ENCODE measurements at places on chromosomes 1 and 21.
A peak's percentile ranks its signal among the peaks of the same experiment; 100 is the strongest.

GRCh38 chr1:169345511-169345910, 22.1 kb downstream of the NME7 start:
- DNase-seq, result no peak

DNA sequence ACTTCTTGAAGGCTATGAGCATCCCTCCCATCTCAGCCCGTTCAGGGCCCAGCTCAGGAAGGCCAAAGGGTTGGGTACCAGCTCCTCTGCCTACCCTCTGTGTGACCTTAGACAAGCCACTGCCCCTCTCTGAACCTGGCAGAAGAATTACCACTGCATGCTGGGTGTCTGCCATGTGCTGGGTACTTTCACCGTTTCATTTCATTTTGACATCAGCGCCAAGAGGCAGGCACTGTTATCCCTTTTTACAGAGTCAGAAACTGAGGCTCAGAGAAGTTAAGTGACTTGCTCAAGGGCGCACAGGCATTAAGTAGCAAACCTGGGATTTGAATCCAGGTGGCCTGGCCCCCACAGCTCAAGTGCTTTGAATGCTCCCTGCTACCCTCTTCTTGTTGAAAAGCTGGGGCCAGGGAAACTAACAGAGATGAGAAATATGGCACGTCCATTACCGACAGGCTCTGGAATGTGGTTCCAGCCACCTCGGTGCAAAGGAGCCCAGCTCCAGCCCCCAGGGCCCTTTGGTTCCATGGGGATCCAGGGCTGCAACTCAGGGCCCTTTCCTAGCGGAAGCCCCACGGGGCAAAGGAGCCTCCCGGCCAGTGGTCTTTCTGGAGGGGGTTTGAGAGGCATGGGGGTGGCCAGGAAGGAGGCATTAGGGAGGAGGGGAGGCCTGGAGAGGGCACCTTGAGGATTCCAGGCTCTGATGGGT, 6.5 kb downstream of the TMEM82 start:
- DNase-seq, result no peak

DNA sequence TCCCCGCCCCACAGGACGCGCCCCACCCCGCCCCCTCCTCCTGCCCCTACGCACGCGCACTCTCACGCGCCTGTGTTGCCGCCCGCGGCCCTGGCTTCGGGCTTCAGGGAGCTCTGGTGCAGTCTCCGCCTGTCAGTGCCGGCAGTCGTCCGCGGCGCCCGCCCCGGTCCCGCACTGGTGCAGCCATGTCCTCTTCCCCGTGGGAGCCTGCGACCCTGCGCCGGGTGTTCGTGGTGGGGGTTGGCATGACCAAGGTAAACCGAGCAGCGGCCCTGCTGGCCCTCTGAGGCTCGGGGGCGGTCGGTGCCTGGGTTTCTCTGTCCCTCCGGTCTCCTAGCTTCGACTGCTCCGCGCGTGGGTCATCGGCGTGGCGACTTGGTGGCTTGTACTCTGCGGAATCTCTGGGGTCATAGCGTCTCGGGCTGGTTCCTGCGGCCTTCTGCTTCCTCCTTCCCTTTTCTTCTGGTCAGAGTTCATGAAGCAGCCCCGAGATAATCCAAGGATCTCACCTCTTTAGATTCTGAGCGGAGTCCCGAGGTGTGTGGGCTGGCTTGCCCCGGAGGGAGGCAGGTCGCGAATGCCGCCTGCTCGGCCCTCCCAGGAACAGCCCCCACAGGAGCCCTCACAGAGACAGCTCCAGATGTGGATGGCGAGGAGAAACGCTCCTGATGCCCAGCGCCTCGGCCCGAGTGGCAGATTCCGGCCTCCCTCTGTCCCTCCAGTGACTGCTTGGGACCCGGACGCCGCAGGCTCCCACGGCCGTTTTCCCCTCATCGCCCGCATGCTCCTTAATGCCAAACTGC, at the start of gene SCP2:
SCP2 (plus strand) TSS at position 65 of the 803 bp plus-strand sequence; CDS start at position 186, 121 bp downstream.
- DNase-seq, result peak; percentile 68

GRCh38 chr1:222167111-222167510, 380.8 kb downstream of the HHIPL2 start:
- peak; percentile 0 for DNase-seq

DNA sequence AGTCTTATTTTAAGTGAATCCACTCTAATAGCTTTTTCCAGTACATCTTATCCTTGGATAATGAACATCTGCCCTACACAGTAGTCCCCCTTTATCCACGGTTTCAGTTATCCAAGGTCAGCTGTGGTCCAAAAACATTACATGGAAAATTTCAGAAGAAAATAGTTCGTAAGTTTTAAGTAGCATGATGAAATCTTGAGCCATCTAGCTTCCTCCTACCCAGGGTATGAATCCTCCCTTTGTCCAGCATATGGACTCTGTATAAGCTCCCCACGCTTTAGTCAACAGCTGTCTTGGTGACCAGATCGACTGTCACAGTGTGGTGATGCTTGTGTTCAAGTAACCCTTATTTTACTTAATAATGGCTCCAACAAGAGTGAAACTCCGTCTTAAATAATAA, 2.6 kb downstream of the GLRX2 start:
- DNase-seq, result no peak

DNA sequence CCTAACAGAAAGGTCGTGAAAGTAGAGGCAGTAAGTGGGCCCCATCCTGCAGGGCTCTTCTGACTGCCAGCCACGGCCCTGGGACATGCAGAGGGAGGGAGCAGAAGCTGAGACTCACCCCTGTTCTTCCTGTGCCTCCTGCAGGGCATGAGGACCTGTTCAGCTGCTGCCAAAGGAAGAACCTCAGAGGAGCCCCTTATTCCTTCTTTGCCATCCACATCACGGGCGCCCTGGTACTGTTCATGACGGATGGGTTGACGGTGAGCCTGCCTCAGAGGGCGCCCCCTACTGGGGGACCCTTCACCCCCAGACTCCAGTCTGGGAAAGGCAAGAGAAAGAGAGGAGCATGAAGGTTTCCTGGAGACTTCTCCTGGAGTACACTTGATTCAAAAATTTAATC, 47.1 kb downstream of the ELK4 start:
- DNase-seq, result no peak

- no peak for DNase-seq
Observed at GRCh38 chr1:170261669-170262068, 115.9 kb downstream of the NTMT2 start.
